ENCODE measurements at places on chromosomes 3 and 15.

DNA sequence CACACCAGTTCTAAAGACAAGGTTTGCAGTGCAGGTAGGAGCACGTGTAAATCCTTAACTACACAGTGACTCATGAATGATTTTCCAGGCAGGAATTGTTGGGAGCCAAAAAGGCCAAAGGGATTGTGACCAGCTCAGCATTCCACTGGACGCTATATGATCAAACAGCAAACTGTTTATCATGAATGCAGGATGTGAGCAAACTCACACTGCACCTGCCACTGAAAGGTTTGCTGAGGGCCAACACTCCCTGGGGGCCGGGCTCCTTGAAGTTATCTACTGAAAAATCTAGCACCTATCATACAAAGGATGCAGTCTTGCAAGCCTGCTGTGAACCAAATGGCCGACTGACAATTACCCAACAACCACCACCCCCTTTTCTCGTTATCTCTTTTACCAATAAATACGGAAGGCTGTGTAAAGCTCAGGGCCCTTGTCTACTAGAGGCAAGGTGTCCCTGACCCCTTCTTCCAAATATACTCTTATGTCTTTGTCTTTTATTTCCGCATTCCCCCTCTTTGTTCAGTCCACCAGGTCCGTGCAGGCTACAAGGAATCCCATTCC, 11.5 kb upstream of the DNASE1L3 start:
- no peak for DNase-seq

DNA sequence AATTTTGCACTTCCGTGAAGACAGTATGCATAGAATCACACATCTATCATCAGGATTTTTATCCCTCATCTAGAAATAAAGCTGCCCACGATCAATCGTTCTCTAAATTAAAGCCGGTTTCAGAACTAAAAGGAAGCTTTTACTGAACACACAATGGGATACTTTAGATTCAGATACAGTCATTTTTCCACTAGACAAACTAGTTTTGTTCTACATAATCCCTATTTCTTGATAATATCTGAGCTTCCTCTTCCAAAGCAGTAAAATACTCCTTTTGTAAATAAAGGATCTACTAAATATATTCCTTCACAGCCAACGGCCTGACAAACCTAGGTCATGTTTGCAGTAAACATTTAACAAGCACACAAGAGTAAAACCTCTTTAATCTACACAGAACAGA, 2.0 kb upstream of the GANC start:
- no peak for DNase-seq

DNA sequence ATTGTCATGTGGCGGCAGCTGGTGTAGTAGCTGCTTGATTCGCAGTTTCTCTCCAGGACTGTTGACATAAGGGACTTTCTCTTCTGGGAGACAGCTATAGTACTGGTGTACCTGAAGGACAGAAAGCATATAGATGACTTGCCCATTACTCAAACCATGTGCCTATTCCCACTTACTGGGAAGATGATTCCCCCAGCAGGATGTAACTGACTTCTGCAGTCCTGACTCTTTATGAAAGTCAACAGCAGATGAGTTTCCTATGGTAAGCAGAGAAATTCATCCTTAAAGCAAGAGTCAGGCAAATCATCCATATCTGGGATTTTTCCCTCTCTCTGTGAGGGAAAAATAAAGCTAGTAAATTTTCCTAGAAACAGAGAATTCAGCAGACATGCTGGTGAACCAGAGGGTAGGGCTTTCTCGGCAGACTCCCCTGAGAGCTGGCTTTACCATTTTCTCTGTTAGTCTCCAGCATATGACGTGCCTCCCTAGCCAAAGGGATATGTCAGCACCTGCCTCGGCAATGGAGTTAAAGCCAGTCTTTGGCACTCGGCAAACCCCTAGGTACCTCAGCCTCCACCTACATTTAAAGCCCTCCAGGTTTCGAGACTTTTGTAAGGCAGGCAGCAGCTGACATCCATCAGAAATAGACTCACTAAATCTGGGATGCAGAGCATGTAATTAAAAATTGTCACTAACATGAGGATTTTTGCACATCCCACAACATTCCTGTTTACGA, 62.1 kb downstream of the PRICKLE2 start:
- no peak for DNase-seq

DNA sequence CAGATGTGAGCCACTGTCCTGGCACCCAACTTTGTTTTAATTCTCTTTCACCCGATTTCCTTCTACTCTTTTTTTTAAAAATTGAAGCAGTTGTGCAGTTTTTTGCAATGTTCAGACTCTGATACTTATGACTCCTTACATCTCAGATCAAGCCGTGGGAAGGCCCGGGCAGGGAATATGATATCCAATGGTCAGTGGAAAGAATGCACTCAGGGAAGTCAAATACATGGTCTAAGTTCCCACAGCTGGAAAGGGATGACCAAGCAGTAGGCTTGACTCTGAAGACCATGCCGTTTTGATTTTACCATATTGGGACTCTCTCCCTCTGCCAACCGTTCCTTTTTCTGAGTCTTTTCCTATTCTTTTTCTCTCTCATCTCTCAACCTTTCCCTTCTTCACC, 157.2 kb downstream of the RPLP1 start:
- no peak for DNase-seq

DNA sequence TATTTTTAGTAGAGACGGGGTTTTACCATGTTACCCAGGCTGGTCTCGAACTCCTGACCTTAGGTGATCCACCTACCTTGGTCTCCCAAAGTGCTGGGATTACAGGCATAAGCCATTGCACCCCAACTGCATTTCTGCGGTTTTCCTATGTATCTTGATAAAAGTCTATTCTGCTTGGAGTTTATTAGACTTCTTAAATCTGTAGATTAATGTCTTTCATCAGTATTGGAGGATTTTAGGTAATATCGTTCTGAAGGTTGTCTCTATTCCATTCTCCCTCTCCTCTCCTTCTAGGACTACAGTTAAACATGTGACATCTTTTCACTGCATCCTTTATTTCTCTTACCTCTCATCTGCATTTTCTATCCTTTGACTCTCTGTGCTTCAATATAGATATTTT, 46.3 kb upstream of the GCNT3 start:
- DNase-seq, result no peak

- no peak for DNase-seq
These were observed 406.2 kb downstream of the RBMS3 start for GRCh38 chr3:29686889-29687592.

GRCh38 chr3:46087871-46088270, 60.6 kb upstream of the XCR1 start:
- peak; percentile 75 for DNase-seq

DNA sequence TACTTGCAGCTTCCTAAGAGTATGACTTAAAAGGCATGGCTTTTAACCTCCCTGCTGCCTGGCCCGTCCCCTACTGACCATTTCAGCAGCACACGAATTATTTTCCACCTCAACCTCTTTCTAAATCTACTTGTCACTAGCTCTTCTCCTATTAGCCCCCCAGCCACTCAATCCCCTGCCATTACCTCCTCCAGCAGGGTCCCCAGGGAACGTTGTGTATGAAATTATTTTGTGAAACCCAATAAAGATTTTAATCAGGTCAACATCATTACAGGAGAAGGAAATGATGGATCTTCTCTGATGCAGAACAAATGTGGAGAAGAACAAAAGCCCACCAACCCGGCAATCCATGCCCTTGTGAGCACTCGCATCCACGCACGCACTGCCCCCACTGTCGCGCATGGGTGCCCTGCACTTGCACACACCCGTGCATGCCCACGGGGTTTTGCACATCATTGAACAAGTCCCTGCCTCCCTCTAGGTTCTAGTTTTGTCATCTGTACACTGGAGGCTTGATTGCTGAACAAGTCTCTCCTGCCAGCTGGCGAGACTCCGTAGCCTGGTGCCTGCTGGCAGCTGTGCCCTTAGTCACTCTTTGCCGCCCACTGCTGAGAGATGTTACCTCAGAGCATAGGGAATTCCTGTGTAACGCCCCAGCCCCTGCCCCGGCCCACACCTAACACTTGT, 51.6 kb downstream of the LINGO1 start:
- peak; percentile 17 for DNase-seq

DNA sequence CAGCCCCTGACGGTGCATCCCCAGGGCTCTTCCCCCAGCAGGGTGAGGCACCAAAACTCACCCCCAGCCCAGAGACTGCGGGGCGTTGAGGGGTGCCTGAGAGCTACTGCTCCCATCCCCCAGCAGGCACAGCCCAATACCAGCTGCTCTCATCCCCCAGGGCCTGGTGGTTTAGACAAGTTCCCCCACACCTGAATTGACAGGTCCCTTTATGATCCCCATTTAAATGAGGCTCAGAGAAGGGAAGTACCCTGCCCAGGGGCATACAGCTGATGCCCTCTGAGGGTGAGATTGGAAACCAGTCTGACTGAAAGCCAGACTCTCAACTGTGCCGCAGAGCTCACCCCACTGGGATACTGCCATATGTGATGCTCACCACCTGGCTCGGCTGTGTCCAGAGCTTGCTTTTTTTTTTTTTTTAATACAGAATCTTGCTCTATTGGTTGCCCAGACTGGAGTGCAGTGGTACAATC, 20.1 kb downstream of the DUSP7 start:
- no peak for DNase-seq

- no peak for DNase-seq
These were observed 11.4 kb downstream of the TRAK1 start for GRCh38 chr3:42102571-42102970.

GRCh38 chr3:34361921-34362320, 563.5 kb downstream of the PDCD6IP start:
- DNase-seq, result peak; percentile 92

- no peak for DNase-seq
These were observed 10.8 kb downstream of the NEK10 start for GRCh38 chr3:27358372-27358771.

DNA sequence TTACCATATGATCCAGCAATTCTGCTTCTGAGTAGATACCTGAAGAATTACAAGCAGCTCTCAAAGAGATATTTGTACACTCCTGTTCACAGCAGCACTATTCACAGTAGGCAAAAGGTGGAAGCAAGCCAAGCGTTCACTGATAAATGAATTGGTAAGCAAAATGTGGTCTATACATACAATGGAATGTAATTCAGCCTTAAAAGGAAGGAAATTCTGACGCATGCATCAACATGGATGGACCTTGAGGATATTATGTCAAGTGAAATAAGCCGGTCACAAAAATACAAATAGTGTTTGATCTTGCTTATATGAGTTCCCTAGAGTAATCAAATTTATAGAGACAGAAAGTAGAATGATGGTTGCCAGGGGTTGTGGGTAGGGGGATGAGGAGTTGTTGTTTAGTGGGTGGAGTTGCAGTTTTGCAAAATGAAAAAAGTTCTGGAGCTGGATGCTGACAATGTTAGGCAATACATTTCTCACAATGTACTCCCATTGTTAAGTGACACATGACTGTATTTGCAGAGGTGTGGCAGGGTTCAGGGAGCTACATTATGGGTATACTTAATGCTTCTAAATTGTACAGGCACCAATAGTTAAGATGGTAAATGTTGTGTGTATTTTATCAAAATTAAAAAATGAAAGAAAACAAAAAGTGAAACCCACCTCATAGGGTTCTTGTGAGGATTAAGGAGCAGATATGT, 26.7 kb downstream of the SLC6A1 start:
- no peak for DNase-seq

DNA sequence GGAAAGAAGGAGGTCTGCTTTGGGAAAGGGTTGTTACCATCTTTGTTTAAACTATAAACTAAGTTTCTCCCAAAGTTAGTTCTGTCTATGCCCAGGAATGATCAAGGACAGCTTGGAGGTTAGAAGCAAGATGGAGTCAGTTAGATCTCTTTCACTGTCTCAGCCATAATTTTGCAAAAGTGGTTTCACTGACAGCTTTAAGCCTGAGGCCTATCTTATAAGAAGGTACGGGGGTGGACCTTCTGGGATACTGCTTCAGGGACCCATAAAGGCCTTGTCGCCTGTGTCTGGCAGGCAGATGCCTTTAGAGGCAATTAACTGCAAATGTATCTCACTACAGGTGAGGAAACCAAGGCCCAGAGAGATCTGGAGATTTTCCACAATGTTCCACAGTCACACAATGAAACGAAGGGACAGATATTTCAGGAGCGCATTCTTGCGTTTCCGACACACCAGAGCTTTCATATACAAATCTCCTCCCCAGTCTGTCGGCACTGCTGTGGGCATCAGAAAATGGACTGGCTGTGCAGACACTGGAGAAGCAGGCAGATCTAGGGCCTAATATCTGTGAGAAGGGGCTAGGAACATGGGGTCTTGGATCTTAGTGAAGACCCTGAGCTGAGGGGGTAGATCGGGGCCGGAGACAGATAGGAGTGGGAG, 169.5 kb upstream of the SMAD3 start:
- no peak for DNase-seq

GRCh38 chr3:71725271-71725991, at the start of gene EIF4E3:
EIF4E3 (minus strand) TSS chr3:71725402; CDS start chr3:71725367, 35 bp downstream.
- peak; percentile 35 for DNase-seq

DNA sequence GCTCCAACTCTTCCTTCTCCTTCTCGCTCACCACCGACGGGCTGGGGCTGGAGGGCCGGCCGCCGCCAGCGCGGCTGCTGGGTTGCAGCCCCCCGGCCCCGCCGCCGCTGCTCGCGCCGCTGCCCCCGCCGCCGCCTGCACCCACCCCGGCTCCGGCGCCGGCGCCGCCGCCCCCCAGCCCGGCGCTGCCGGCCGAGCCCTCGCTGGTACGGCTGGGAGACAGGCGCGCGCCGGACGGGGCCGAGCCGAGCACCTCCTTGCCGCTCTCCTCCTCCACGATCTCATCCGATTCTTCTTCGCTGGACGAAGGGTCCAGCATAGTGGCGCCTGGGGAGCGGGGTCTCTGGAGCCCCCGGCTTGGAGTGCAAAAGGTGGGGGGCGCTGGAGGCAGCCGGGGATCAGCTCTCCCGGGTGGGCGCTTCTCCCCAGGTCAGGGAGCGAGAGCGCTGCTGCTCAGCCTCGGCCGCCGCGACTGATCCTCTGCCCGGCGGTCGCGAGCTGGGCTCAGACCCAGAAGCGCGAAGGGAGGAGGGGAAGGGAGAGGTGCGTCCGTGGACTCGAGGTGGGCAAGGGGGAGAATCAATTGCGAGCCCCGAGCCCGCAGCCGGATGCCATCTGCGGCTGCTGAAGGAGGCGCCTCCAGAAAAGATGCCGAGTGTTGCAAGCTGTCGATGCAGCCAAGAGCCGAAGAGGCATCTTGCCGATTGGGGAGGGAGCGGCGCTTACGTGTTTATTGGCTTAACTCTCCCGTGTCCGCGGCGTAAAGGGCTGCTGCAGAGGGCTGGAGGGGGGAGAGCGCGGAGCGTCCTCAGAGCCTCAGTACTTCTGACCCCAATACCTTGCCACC, at the start of gene CADPS:
CADPS (minus strand) TSS at position 706 of the 847 bp plus-strand sequence; CDS start at position 319, 387 bp downstream.
- DNase-seq, result no peak

GRCh38 chr3:196684548-196685407, 27.3 kb downstream of the CEP19 start:
- DNase-seq, result peak; percentile 98

- DNase-seq, result no peak
These were observed 48.0 kb upstream of the APEH start for GRCh38 chr3:49626101-49626581.

DNA sequence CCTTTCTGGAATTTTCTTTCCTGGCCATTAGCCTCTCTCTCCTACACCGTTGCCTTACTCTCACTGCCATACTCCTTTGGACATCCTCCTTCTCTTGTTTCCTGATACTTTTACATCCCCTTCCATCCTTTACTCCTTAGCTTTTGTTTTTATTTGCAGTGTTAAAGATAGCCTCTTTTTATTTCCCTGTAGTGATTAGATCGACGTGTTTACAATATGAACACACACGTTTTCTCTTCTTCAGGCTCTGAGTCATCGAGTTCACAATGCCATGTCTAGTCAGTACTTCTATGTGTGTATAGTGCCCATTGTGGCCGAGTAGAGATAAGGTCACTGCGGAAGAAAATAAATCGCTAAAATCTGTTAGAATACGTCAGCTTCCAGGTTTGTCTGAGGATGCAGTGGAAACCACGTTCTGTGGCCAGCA, 208.5 kb downstream of the LPP start:
- DNase-seq, result no peak

- DNase-seq, result peak; percentile 89
These were observed 14.5 kb upstream of the PLD1 start for GRCh38 chr3:171824824-171825221.

Data from inflammatory macrophage treated with lipopolysaccharide for 1 hour (primary cell).